Smooth muscle cell of the pulmonary artery (primary cell): ENCODE measurements at places on chromosomes 2 and 18. TPM values are rescaled to one million over a fixed set of nuclear protein-coding genes. Genes with fewer than 3 reads are reported as not detected.

Gene DPP4
- 39.1 and 50.5 TPM in 2 replicates for total RNA-seq

Gene OST4
- 378 and 636 TPM in 2 replicates for total RNA-seq

Gene FAP
- 172 and 182 TPM in 2 replicates for total RNA-seq

Gene FAHD2B
- 3.7 and 7.4 TPM in 2 replicates for total RNA-seq
